ENCODE measurements at places on chromosomes 5 and 9. TPM values are rescaled to one million over a fixed set of nuclear protein-coding genes. Genes with fewer than 3 reads are reported as not detected.

DNA sequence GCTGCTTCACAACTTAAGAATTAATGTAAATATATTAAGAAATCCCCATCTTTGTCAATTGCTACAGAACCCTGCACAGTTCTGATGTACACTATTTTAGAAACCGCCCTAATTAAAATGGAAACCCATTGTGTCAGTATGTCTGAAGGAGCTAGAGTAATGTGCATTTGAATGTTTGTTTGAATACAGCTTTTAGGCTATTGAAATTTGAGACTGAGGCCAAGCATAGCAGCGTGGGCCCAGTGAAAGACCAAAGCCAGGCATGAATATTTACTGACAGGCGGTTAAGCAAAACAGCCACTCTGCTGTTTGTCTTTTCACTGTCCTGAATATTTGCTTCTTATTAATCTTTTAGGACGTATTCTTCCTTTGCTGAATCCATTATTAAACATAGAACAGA, 252.3 kb downstream of the IZUMO3 start:
- H3K27me3 ChIP-seq, result no peaks in the 10 kb centered on the region
- H3K27ac ChIP-seq, result no peak overlapping the region
- no peaks in the 10 kb centered on the region for H3K4me1 ChIP-seq
- no peak for DNase-seq

DNA sequence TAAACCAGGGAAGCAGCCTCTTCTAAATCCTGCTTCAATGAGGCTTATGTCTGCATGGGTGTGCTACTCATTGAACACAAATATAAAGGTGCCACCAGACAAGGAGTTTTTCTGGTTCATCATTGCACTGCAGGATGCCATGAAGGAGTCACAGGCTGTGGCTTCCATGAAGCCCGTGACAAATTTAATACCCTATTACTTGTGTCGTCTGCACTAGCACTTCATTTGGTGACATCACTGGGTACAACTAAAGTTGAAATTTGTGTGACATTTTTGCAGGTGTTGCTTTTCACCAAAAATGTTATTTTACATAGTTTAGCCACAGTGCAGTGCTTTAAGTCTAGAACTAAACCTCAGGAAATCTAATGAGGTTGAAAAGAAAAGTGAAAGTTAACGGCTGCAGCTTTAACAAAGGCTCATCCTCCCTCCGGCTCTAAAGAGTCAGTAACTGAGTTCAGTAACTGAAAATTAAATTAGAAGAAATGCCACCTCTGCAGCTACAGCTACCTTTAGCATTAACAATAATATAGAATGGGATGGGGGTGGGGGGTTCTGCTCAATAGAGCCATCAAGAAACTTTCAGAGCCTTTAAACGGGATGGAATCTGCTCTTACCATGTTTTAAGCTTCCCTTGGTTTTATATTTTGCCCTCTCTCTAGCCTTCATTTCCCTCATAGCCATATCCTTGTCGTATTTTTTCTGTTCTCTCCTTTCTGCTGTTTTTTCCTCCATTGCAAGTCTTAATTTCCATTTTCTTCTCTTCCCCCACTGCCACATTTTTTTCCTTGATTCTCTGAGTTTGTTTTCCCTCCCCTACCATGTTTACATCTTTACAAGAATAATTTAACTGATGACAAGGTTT, 233.8 kb upstream of the TMEM161B start:
- H3K27ac ChIP-seq, result peak overlapping the region; percentile 36
- H3K4me3 ChIP-seq, result peak overlapping the region; percentile 55
- H3K27me3 ChIP-seq, result no peaks in the 10 kb centered on the region
- no peaks in the 10 kb centered on the region for H3K36me3 ChIP-seq
- peak; percentile 33 for DNase-seq

The IL13 gene
- total RNA-seq, result not detected

DNA sequence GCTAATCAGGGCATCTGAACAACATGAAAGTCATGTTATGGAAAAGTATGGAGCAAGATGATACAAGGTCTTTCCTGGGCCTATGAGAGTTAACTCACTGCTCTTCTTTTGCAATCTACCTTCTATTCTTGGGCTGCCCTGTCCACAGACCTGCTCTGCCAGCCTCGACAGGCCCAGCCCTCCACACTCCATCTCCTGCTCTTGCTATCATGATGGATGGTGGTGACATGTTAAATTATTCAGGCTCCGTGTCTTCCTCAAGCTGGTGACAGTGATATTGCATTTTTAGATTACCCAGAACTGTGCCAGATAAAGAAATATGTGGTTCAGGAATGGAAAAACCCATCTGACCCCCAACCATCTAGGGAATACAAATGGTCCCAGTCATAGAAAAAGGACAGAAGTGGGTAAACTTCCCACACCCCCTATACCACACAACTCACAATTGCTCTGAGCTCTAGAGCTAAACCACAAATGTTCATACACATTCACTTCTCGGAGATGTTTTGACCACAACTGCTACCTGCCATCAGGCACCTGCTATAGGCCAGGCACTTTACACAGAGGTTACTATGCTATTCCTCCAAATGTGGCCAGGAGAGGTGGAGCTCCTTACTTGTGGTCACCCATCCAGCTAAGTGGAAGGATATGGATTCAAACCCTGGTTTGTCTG, 311.3 kb downstream of the ASTN2 start:
- H3K4me3 ChIP-seq, result no peak overlapping the region
- no peak overlapping the region for H3K27ac ChIP-seq
- H3K36me3 ChIP-seq, result no peaks in the 10 kb centered on the region
- H3K4me1 ChIP-seq, result no peaks in the 10 kb centered on the region
- no peaks in the 10 kb centered on the region for H3K27me3 ChIP-seq

DNA sequence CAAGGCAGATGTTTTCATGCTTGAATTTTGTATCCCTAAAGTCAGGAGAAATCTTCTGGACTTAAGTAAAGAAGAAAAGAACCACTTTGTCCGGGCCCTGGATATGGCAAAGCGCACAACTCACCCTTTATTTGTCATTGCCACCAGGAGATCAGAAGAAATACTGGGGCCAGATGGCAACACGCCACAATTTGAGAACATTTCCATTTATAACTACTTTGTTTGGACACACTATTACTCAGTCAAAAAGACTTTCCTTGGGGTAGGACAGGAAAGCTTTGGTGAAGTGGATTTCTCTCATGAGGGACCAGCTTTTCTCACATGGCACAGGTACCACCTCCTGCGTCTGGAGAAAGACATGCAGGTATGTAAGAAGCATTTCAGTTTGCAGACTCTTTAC, 2.3 kb downstream of the TYRP1 start:
- H3K36me3 ChIP-seq, result no peaks in the 10 kb centered on the region
- H3K27ac ChIP-seq, result no peak overlapping the region
- DNase-seq, result no peak
- H3K27me3 ChIP-seq, result no peaks in the 10 kb centered on the region

DNA sequence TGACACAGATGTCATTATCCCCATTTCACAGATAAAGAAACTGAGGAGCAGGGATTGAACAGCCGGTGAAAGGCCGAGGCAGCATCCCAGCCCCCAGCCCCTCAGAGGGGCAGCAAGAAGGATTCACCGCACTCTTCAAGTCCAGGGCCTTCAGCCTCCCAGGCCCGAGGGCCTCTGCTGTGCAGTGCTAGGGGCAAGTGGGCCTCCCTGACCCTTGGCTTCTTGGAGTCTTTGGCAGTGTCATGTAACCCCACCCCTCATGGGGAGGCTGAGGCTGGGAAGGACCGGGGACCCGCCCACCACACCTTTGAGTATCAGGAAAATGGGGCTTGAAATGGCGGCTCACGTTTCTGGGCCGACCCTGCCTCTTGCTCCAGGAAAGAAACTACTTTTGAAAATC, 28.7 kb upstream of the RXRA start:
- DNase-seq, result no peak
- peaks cover 9% of the 10 kb centered on the region for H3K4me1 ChIP-seq
- H3K27me3 ChIP-seq, result no peaks in the 10 kb centered on the region

The GCNT4 gene
- total RNA-seq, result 30.8 TPM

DNA sequence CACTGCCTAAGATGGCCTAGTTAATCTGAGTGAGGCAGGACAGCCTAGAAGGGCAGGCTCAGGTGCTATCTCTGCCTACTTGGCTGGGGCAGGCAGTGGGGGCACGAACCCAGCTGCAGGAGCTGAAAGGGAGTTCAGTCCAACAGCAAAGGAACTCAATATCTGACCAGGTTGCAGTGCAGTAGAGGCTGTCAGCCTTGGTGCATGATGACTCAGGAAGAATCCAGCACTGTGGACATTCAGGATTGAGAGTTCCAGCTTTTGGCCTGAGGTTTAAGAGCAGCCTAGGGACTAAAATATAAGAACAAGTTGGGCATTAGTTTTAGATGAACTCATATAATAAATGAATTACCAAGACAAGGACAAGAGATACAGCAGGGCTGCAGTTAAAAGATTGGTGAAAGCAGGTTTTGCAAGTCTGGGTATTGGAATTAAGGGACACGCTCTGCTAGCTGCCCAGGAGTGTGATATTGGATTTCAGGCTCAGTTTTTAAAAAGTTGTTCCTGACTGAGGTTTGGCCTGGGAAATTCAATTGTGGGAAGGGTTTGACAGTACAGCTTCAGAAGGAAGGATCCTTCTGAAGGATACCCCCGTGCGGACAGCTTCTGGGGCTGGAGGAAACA, 64.7 kb upstream of the ATG10 start:
- no peak overlapping the region for H3K4me3 ChIP-seq
- no peak overlapping the region for H3K27ac ChIP-seq
- DNase-seq, result no peak

GRCh38 chr5:74587300-74587699, 53.2 kb downstream of the ENC1 start:
- no peak overlapping the region for H3K27ac ChIP-seq
- no peaks in the 10 kb centered on the region for H3K27me3 ChIP-seq
- H3K36me3 ChIP-seq, result no peaks in the 10 kb centered on the region
- DNase-seq, result no peak

DNA sequence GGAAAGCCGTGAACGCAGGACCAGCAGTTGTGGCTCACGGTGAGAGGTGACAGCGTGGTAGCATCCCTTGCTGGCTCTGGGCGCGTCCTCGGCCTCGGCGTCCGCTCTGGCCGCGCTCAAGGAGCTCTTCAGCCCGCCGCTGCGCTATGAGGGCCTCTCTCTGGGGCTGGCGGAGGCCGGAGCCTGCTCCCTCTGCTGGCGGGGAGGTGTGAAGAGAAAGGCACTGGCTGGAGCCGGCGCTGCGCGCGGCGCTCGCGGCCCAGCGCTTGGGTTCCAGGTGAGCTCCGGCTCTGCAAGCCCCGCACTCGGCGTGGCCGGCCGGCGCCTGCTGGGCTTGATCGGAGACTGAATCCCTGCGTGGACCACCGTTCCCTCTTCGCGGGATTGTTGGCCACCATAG, 705.6 kb downstream of the SEMA5A start:
- DNase-seq, result no peak
- no peaks in the 10 kb centered on the region for H3K27me3 ChIP-seq
- no peaks in the 10 kb centered on the region for H3K4me1 ChIP-seq
- H3K36me3 ChIP-seq, result no peaks in the 10 kb centered on the region
- H3K4me3 ChIP-seq, result no peak overlapping the region

The CPLANE1 gene
- total RNA-seq, result 8.5 TPM

DNA sequence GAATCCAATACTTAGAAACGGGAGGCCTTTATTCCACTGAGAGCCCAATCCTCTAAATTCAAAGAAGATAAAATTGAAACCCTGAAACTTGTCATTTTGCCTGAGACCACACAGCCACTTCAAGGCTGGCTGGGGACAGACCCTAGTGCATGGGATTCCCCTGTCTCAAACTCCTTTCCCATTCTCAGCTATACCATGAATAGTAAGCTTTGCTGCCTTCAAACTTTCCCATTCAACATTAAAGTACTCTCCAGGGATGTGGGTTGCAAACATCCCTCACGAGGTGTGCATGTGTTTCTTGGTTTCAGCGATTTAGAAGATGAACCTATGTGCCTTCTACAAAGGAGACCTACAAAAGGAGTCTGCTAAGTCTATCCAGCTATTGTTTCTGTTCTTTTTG, 64.6 kb downstream of the GABRB2 start:
- no peak for DNase-seq
- H3K27me3 ChIP-seq, result no peaks in the 10 kb centered on the region
- no peaks in the 10 kb centered on the region for H3K36me3 ChIP-seq
- no peak overlapping the region for H3K4me3 ChIP-seq

DNA sequence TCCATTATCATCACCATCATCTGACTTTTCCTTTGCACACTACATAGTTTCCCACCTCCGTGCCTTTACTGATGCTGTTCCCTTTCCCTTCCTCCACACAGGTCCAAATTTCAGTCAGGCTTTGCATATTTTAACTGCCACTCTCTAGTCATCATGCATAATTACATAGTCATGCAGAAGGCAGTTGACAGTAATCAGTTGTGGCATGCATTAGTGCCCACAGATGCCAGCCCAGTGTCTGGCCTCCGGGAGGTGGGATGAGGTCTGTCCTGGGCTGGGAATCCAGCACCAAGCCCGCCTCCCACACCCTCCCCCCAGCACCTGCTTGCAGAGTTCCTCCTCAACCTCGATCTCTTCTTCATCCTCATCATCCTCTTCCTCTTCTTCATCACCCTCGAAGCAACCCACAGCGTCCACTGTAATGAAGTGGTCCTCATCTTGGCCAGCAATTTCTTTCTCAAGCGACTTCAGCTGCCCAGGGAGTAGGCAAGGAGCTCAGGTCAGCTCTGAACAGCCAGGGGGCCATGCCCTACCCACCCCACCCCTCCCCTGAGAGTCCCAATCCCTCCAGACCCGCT, 8.8 kb downstream of the BBLN start:
- H3K36me3 ChIP-seq, result peaks cover 44% of the 10 kb centered on the region
- no peaks in the 10 kb centered on the region for H3K4me1 ChIP-seq
- H3K27ac ChIP-seq, result no peak overlapping the region
- H3K4me3 ChIP-seq, result no peak overlapping the region

The TPM2 gene
- total RNA-seq, result 79.6 TPM

- no peak overlapping the region for H3K4me3 ChIP-seq
- no peak for DNase-seq
- no peak overlapping the region for H3K27ac ChIP-seq
- H3K27me3 ChIP-seq, result no peaks in the 10 kb centered on the region
- no peaks in the 10 kb centered on the region for H3K4me1 ChIP-seq
Observed at GRCh38 chr5:169256191-169256590, 44.7 kb downstream of the SLIT3 start.
